Stimulated activated CD4-positive, alpha-beta T cell treated with anti-CD3 and anti-CD28 coated beads, Interleukin-15, amount 100 ng/mL, for 48 hours (primary cell): ENCODE measurements at places on chromosomes 6 and 20.

GRCh38 chr6:125377621-125378020 is 75.9 kb upstream of the HDDC2 start:
- DNase-seq, result no peak

- no peak for DNase-seq
These were observed 15.2 kb upstream of the MRPS18A start for GRCh38 chr6:43702534-43703440.

DNA sequence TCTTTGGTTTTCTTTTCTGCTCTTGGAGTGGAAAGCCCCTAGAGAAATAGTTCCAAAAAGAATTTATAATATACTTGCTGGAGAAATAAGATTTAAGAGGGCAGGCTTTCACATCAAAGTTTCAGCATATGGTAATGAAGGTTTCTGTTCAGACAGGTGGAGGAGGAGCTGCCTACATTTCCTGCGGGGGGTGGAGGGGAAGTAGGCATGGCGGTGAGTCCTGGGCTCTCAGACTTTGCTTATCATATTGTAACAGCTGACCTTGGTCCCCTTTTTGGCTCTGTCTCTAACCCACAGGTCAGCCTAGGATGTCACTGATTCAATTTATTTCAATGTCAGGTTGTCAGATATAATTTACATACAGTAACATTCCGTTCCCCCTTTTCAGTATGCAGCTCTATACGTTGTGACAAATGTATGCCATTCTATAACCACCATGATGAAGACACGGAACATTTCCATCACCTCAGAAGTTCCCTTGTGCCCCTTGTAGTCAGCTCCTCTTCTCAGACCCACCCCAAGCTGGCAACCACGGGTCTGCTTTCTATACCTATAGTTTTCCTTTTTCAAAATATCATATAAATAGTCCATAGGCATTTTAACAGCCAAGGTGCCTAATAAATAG is 77.6 kb upstream of the GGTLC1 start:
- no peak for DNase-seq

- DNase-seq, result no peak
These were observed 70.6 kb upstream of the SOX4 start for GRCh38 chr6:21522797-21523456.

DNA sequence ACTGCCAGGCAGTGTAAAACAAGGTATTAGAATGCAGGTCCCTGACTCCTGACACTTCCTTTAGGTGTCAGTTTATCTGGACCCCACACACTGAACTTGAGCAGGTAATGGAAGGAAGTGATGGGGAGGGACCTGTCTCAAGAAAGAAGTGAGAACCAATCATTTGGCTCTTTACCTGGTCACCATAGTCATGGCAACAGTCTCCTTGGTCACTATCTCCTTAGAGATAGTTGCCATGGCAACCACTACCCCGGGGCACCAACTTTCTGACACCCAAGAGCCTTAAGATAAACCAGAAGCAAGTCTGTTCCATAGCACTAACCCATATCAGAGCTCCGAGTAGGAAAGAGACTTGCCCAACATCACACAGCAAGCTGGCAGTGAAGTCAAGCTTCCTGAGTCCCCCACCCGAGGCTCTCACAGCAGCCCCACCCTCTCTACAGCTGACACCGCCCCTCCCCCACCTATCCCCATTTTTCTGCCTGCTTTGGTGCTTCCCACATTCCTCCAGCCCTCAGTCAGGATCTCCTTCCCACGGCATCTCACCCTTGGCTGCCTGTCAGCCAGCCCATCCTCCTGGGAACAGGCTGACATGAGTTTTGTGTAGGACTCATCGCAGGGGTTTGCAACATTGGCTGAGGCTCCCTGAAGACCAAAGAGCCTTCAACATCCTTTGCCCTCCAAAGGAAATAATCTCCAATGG is 16.3 kb upstream of the HM13 start:
- no peak for DNase-seq

GRCh38 chr6:122432816-122433215 is 33.4 kb downstream of the HSF2 start:
- no peak for DNase-seq

DNA sequence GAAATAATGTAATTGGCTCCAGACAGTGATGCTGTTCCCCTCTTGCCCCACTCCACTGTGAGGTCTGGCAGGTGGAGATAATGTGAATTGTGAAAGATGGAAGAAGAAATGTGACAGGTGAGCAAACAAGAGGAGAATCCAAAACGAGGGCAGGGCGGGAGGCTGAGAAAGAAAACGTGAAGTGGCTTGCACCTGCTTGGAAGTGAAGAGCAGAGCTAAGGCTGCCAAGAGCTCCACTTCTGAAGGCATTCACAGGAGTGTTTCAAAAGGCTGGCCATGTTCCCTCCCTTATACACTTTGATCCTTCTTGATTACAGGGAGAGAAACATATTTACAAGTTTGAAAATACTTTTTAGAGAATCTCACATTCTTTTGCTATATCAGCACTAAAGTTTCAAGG is 359.4 kb downstream of the EPHA7 start:
- no peak for DNase-seq

- DNase-seq, result no peak
These were observed 268.2 kb downstream of the CDH4 start for GRCh38 chr20:61520076-61520892.

DNA sequence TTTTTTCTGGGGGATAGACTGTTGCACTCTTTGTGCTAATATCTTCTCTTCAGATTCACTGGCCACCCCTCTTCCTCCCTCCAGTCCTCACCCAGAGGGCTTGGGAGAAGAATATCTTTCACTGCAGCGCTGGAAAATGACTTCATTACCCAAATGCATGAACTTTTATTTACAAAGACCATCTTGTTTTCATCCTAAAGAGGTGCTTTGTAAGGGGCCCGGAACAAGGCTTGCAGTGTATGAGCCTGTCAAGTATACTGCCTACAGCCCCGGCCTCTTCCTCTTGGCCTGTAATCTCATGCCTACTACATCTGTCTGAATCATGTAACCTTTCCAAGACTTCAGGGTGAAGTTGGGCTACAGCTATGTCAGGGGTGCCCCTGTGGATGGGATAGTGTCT is 554 bp upstream of the LAMA4 start:
- no peak for DNase-seq

DNA sequence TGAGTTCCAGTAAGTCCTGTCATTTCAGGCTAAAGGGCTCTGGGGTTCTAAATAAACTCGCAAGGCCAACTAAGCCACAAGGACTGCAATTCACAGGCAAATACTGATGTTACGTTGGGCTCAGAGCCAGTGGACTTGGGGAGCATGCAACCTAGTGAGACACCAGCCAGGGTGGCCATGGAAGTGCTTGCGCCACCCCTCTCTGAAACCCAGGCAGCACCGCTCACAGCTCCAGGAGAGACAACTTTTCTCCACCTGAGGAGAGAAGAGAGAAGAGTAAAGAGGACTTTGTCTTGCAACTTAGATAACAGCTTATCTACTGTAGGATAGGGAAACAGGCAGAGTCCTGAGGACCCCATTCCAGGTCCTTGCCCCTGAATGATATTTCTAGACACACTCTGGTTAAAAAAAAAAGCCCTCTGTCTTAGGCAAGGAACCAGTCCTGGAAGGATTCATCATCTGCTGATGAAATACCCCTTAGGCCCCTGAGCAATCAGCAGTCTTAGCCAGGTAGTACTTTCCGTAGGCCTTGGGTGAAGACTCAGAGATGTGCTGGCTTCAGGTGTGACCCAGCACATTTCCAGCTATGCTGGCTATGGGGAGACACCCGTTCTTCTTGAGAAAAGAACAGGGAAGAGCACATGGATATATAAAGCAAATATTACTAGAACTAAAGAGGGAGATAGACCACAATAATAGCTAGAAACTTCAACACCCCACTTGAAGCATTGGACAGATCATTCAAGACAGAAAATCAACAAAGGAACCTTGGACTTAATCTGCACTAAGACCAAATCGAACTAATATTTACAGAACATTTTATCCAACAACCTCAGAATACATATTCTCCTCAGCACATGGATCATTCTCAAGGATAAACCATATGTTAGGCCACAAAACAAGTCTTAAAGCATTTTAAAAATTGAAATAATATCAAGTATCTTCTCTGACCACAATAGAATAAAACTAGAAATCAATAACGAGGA is 31.5 kb upstream of the TBC1D32 start:
- DNase-seq, result no peak

DNA sequence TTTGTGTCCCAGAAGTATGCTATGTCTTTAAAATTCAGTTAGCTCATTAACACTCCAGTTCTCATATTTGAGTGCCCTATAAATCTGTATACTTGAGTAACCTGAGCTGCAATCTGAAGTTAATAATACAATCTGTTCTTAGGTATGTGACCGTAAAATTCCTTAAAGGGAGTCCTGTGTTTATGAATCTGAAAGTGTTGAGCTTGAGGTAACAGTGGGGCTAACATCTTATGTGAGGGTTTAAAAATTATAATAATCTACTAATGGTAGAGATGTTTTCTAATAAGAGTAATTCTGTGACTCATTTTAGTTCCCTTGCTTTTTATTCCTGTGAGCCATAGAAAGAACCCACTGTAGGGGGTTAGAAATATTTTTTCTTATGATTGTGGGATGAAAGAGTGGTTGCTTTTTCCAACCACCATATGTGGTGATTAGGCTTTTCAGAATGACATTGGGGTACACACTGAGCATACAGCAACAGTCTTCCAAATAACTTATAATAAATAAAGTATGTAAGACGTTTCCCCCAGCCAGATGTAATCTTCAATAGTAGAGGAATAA is 121.2 kb downstream of the BCKDHB start:
- no peak for DNase-seq

DNA sequence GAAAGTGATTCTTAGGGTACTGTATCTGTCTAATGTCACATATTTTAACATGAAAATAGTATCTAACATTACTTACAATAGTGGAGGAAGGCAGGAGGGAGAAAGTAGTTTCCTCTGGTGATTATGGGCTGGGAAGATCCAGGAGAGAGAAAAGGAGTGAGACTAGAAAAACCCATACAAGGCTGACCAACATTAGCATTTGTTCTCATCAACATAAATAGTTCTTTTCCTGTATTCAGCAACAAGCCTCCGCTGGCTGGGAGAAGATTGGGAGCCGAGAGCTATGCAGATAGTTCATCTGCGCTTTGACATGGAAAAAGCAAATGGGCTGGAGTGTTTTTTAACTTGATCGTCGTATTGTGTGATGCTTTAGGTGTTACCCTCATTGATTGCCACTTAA is 239.4 kb downstream of the PHACTR1 start:
- no peak for DNase-seq

- DNase-seq, result no peak
These were observed 35.0 kb downstream of the FAM50B start for GRCh38 chr6:3884007-3884745.

GRCh38 chr6:89583559-89583958 is 55.0 kb downstream of the LYRM2 start:
- DNase-seq, result no peak

GRCh38 chr6:140073456-140073855 is 699.0 kb upstream of the CITED2 start:
- no peak for DNase-seq

GRCh38 chr20:22491194-22491505 is 93.2 kb downstream of the FOXA2 start:
- DNase-seq, result no peak

DNA sequence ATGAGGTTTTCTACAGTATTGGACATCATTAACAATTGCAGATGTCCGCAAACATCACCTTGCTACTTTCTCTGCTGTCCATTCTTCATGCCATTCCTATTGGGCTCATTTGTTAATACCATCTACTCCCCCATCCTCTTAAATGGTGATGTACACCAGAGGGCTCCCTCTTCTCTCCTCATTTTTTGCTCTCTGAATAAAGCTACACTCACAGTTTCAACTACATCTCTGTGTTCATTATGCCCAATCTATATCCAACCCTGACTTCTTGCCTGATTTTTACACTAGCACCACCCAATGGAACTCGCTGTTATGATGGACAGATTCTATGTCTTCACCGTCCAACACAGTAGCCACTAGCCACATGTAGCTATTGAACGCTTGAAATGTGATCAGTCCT is 288.1 kb upstream of the ID4 start:
- DNase-seq, result no peak

GRCh38 chr6:167146135-167146534 is 11.6 kb downstream of the GPR31 start:
- DNase-seq, result no peak

DNA sequence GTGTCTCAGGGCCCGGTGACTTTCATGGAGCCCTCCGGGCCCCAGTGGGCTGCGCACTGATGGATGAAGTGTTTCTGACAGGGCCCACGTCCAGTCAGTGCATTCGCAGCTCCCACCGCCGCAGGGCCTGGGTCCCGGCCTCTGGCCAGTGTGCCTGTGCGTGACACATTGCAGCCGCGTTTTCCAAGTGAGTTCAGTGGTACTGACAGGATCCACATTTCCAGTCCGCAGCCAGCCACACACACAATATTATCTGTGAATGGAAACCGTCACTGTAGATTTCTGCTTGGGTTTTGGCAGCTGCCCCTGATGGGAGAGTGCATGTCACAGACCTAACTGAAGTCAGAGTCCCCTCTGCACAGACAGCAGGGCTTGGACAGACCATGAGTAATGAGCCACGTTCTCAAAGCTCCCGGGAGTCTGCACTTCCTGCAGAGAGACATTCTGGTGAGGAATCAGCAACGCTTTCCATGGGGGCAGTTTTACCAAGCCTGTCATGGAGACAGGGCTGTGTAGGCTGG is 171.4 kb downstream of the MYLK4 start:
- DNase-seq, result no peak
